ENCODE measurements at places on chromosomes 4 and X.

DNA sequence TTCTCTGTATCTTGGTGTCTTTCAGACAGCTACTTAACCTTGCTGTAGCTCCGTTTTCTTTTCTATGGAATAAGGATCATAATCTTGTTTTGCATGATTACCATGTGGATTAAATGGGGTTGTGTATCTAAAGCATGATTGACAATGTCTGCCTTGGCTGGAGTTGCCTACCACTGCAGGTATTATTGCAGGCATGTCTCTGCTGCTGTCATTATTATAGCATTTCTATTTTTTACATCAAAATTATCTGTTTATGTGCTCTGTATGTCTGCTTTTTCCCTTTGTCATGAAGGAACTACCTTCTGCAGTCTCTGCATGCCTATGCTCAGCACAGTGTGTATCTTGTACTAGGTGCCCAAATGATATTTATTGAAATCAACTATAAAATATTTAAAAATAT is 95.9 kb upstream of the TAPT1 start:
- DNase-seq: no peak

DNA sequence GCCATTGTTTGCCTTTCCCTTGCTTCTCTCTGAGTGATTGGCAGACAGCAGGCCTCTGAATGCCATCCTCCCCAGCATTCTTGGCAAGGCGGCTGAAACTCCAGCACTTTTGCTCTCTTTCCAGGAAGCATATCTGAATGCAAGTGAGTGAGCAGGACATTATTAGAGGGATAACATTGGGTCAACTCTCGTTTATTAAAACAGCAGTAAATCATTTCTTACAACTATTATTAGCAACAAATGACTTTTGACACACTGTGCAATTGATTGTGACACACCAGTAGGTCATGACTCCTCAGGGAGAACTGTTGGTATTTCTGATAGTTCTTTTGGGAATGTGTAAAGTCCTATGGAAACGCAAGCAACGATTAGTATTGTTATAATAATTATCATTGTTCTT is 103.8 kb downstream of the EFNB1 start:
- DNase-seq: no peak

- no peak for DNase-seq
These were observed 890.6 kb downstream of the STPG2 start for GRCh38 chr4:97252615-97253154.

DNA sequence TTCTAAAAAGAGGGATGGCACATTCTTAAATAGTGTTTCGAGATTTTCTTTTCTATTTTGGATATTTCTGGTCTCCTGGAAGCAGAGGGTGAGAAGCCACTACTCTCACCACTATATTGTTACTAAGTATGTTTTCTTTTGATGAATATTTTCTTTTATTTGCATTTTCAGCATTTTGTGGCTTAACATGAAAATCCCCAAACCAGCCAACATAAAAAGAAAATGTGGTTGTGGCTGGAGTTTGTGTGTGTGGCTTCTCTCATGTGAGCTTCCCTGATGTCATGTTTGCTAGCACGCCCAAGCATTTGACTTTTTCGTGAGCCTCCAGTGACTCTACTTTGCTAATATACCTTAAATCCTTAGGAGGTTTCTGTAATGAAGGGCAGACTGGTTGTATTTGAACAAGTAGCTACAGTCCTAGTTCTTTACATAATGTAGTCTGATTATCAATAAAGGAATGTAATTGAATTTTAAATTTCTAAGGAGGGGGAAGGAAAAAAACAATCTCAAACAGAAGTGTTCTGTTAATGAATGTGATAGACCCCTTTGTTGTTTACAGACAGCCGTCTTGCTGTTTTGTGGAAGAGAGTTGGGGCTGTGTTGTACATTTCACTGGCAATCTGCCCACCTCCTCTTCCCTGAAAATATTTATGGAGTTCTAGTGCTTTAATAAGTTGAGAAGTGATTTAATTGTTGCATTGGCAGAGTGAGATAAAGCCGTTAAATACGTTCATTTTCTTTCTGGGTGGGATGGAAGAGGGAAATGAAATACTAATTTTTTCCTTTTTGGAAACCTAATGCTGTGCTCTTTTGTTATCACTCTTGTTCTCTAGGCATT is 114.6 kb downstream of the ARHGAP10 start:
- no peak for DNase-seq

GRCh38 chr4:172995161-172995560 is 173.4 kb upstream of the GALNT7 start:
- no peak for DNase-seq

- no peak for DNase-seq
These were observed 15.2 kb downstream of the ASB11 start for GRCh38 chrX:15299941-15300851.

GRCh38 chr4:84480082-84480481 is 19.0 kb downstream of the NKX6-1 start:
- no peak for DNase-seq

GRCh38 chrX:15750611-15751154 is 12.6 kb downstream of the CA5B start:
- DNase-seq: no peak

Measured in right renal cortex interstitium (tissue), 3 donors.